ENCODE measurements at places on chromosomes 16 and 17. TPM values are rescaled to one million over a fixed set of nuclear protein-coding genes. Genes with fewer than 3 reads are reported as not detected.

CTRB1 gene
- total RNA-seq, result 4.8 TPM

KRT40 gene
- total RNA-seq, result not detected

MIS12 gene
- total RNA-seq, result 12.9 TPM

FOXF1 gene
- 4.2 TPM for total RNA-seq

SDF2 gene
- 41.8 TPM for total RNA-seq

All from mesenteric fat pad (tissue), 1 donor.